ENCODE measurements at places on chromosomes 7 and 10.

GRCh38 chr10:8221451-8221850, 167.0 kb downstream of the GATA3 start:
- no peak for DNase-seq
- H3K27me3 ChIP-seq = no peaks in the 10 kb centered on the region
- no peaks in the 10 kb centered on the region for H3K4me1 ChIP-seq

GRCh38 chr10:36779238-36779846, 346.1 kb upstream of the ANKRD30A start:
- H3K36me3 ChIP-seq = no peaks in the 10 kb centered on the region
- H3K27ac ChIP-seq = no peak overlapping the region
- H3K4me3 ChIP-seq = no peak overlapping the region
- H3K27me3 ChIP-seq = no peaks in the 10 kb centered on the region
- no peaks in the 10 kb centered on the region for H3K4me1 ChIP-seq

DNA sequence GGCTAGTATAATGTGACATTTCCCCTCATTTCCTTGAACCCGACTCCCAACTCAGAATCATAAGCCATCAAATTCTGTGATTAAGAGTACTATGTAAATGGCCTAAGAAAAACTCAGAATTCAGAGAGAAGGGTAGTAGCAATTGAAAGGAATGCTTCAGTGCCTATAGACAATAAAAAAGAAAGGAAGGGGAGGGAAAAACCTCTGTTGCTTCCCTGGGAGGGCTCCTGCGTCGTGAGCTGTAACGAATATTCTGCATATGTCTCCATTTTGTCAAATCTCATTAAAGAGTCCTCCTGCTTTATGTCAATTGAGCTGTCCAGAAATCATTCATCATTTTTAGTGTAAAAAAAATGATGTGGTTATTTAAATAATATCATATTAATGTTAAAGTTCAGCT, 223.0 kb downstream of the VTI1A start:
- no peaks in the 10 kb centered on the region for H3K27me3 ChIP-seq
- H3K27ac ChIP-seq = no peak overlapping the region
- DNase-seq = no peak
- no peak overlapping the region for H3K4me3 ChIP-seq
- no peaks in the 10 kb centered on the region for H3K36me3 ChIP-seq

GRCh38 chr10:44824607-44825006, 86.5 kb upstream of the TMEM72 start:
- H3K27me3 ChIP-seq = no peaks in the 10 kb centered on the region
- no peak overlapping the region for H3K27ac ChIP-seq

GRCh38 chr10:71241114-71241829, 28.9 kb downstream of the UNC5B start:
- H3K27ac ChIP-seq = peak overlapping the region; percentile 88
- H3K4me1 ChIP-seq = peaks cover 43% of the 10 kb centered on the region
- no peak overlapping the region for H3K4me3 ChIP-seq
- H3K27me3 ChIP-seq = no peaks in the 10 kb centered on the region
- DNase-seq = no peak
- H3K36me3 ChIP-seq = no peaks in the 10 kb centered on the region

DNA sequence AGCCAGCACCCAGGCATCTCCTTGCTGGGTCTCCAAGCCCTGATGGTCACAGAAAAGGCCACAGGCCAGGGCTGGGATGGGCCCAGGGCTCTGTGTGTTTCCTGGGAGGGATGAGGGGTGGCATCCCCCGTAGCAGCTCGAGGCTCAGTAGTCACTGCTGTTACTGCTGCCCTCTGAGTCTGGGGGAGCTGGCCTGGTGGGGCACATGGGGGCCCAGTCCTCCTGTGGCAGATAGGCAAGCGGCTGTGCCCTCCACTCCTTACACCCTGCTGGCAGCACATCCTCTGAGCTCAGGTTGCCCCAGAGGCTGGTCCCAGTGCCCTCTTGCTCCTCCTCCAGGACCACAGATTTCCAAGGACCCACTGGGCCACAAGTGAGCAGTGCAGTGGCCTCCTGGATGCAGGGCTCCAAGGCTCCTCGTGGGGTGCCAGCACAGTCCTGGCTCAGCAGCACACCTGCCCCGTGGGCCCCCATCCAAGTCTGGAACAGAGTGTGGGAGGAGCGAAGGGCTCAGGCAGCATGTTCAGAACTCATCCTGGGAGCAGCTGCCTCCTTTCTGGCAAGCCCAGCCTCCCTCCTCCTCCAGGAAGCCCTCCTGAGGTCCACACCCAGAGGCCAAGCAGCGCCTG, 31.5 kb upstream of the TUBB8 start:
- no peaks in the 10 kb centered on the region for H3K4me1 ChIP-seq
- H3K4me3 ChIP-seq = no peak overlapping the region
- DNase-seq = no peak

GRCh38 chr7:66348531-66348930, 143.4 kb downstream of the TPST1 start:
- H3K36me3 ChIP-seq = no peaks in the 10 kb centered on the region
- peak overlapping the region; percentile 76 for H3K27ac ChIP-seq
- H3K4me1 ChIP-seq = peaks cover 3% of the 10 kb centered on the region
- DNase-seq = no peak
- no peak overlapping the region for H3K4me3 ChIP-seq

DNA sequence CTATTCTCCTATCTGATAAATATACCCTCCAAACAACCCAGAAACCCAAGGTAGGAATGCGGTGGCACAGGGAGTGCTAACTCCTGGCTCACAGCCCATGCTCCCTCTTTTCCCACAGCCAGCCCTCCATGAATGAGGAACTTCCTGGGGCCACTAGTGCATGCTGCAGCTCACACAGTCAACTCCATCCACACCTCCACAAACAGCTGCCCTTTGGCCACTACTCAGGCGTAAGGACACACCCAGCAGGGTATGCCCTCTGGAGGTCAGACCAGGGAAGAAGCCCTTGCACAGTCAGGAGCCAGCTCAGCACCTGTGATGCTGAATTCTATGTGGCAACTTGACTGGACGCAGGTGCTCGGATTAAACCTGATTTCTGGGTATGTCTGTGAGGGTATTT, 85.2 kb upstream of the PIK3CG start:
- no peaks in the 10 kb centered on the region for H3K27me3 ChIP-seq
- H3K27ac ChIP-seq = no peak overlapping the region
- DNase-seq = no peak
- no peaks in the 10 kb centered on the region for H3K36me3 ChIP-seq
- H3K4me1 ChIP-seq = peaks cover 10% of the 10 kb centered on the region
- no peak overlapping the region for H3K4me3 ChIP-seq
